ENCODE measurements at places on chromosomes 3 and 15.

DNA sequence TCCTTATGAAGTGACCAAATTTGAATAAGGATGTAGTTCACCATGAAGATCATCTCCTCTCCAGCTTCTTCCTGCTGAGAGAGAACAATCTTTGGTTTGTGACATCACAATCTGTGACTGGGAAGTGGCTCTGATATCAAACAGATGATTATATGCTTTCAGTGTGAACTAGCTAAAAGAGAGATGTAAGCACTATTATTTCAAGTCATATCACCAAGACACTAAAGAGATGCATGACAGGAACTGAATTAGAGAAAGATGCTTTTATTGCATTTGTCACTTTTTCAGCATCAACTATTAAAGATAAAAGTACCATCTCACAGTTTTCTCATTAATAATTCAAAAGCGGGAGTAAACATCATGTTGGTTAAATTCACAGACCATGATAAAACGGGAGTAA, 3.5 kb downstream of the CHRM5 start:
- DNase-seq, result no peak

- no peak for DNase-seq
These were observed 258.4 kb downstream of the UACA start for GRCh38 chr15:70504988-70505387.

DNA sequence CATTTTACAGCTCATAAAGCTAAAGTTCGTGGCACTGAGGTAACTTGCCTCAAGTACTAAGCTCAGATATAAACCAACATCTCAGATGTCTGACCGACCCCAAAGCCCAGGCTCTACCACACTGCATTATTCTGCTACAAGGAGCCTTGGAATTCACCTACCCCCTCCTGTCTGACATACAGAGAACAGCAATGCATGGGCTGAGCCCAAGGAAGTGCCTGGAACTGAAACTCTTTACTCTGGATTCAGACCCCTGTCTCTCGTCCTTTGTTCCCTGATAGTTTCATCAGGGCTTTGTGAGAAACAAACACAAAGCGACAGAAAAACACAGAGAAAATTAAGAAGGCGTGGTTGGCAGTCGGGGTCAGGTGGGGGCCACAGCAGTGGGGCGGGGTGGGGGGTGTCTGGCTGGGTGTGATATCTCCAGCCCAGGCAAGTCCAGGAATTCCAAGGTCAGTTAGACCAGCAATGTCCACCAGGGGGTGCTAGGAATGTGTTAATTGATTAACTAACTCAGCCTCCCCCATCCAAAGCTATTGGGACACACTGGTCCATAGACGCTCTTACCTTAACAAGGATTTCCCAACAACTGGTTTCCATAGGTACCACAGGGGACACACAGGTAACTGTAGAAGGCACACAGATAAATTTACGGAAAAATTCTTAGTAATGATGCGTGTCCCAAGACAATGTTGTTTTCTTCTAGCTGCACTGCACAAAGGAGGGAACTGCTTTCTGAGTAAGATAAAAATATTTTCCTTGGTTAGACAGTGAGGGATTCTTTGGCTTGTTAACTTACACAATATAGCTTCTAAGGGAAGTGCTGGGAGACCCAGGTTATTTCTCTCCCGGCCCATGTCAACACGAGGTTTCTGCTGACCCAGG, 18.8 kb upstream of the SSUH2 start:
- peak; percentile 71 for DNase-seq

DNA sequence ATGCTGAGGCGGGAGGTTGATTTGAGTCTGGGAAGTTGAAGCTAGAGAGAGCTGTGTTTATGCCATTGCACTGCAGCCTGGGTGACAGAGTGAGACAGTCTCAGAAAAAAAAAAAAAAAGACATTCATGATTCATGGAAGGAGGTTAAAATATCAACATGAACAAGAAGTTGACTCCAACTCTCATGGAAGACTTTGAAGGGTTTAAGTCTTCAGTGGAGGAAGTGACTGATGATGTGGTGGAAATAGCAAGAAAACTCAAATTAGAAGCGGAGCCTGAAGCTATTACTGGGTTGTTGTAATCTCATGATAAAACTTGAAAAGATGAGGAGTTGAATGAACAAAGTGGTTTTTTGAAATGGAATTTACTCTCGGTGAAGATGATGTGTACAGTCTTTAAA, 491.8 kb downstream of the SQOR start:
- DNase-seq, result no peak

GRCh38 chr3:157240408-157240807, 80.5 kb upstream of the CCNL1 start:
- DNase-seq, result no peak

DNA sequence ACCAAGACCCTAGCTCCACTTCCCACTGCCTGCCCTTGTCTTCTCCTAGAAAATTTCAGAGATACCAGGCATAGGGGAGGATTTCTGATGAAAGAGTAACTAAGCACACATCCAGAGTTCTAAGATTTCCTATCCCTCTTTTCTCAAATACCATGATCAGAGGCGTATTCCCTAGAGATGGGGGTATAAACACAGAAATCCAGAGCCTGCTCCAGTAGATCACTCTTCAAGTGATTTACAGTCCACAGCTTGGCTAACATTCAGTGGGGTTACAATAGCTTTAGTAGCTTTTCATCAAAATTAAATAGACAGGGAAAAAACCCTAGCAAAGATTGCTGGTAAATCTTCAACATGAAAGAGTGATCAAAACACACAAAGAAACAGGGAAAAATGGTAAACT, 800.7 kb upstream of the GRM7 start:
- DNase-seq, result no peak

All from HFF-Myc (cell line).